ENCODE measurements at places on chromosomes 12 and 14. TPM values are rescaled to one million over a fixed set of nuclear protein-coding genes. Genes with fewer than 3 reads are reported as not detected.

DNA sequence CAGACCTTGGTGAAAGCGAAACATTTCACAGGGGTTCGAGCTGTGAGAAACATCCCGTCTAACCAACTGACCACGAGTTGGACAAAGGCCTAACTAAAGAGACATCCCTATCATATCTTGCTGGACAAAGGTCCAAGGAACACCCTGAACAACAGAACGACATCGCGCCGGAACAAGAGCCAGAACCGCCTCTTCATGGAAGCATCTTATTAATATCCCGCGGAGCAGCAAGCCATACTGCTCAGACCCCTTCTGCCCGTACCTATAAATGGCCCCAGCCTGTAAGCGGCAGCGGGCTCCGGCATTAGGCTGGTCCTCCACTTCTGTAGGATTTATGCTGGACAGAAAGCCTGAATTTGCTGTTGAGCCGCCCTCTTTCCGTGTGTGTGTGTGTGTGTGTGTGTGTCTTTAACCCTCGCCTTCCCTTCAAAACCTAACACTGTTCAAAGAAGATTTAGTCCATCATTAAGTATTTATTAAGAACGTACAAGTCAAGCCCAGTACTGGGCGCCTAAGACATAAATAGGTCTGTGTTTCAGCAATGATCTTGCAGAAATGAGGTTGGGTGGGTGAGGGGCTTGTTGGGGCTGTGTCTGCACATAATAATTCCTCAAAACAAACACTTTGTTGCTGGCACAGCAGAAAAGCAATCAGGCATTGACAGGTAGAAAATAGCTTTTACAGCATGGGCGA lies 1.9 kb downstream of the SLC6A15 start:
- peak; percentile 23 for DNase-seq

GRCh38 chr14:34224221-34224620 lies 237.8 kb downstream of the SPTSSA start:
- DNase-seq, result no peak

DNA sequence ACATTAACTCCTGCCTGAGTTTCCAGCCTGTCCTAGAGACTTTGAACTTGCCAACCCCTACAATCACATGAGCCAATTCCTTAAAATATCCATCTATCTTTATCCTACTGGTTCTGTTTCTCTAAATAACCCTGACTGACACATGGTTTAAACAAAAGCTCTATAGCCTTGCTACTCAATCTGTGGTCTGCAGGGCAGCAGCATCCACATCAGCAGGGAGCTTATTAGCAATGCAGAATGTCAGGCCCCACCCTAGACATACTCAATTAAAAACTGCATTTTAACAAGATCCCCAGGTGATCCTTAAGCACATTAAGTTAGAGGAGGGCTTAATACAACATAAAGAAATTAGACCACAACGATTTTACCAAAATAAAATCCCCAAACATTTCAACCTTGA lies 108.3 kb upstream of the CPSF6 start:
- no peak for DNase-seq

GRCh38 chr12:63419154-63419553 lies 249.1 kb downstream of the DPY19L2 start:
- DNase-seq, result no peak

- no peak for DNase-seq
Measured at GRCh38 chr12:34603382-34604035, 581.2 kb downstream of the ALG10 start.

- no peak for DNase-seq
Measured at GRCh38 chr14:103178521-103178920, 55.3 kb downstream of the TNFAIP2 start.

GRCh38 chr14:95910628-95911027 lies 34.0 kb downstream of the TUNAR start:
- no peak for DNase-seq

GRCh38 chr12:50579757-50580267 lies 75.0 kb downstream of the DIP2B start:
- DNase-seq, result no peak

DNA sequence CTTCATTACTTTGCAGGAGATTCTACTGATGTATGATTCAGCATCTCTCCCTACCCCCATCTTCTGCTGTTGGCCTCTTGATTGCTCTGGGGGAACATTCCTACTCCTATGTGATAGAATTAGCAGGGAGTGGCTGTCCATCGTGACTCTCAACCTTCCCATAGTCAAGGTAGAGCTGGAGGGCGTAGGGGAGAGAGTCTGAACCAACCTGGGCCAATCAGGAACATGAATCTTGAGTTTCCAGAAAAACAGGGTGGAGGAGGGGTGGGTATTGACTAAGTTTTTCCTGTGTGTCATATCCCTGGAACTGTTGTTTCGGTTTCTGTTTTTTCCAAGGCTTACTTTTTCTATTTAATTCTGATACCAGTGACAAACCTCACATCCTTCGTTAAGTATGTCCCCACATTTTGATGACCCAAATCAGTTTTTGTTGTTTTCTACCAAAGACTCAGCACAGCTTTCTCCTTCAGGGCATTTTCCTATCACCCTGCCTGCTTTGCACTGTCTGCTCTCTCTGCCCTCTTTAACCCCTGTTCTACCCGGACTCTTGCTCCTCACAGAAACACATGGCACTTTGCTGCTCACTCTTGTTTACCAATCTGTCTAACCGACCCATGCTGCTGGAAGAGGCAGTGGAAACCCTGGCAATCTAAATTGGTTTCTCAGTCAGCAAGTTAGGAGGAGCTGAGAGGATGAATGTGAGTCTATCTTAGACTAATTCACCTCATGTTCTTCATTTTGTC lies 1428.3 kb downstream of the AACS start:
- no peak for DNase-seq

GRCh38 chr12:91009319-91009950 lies 4.7 kb upstream of the EPYC start:
- no peak for DNase-seq

DNA sequence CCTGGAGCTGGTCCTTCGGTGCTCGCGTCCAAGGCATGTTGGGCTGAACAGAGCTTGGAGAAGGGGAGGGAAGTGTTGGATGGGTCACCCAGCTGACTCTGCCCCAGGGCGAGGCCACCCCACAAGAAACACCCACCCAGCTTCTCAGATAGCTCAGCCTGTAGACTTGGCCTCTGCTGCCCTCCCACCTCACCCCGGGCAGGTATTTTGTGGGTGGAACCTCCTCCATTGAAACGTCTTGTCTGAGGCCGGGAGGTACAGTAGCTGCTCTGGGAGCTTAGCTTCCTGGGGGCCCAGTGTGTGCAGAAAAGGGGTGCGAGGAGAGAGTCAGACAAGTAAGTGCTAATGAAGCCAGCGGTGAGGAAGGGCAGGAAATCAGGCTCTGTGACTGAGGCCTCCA lies 54.8 kb upstream of the TSPAN9 start:
- DNase-seq, result no peak

DNA sequence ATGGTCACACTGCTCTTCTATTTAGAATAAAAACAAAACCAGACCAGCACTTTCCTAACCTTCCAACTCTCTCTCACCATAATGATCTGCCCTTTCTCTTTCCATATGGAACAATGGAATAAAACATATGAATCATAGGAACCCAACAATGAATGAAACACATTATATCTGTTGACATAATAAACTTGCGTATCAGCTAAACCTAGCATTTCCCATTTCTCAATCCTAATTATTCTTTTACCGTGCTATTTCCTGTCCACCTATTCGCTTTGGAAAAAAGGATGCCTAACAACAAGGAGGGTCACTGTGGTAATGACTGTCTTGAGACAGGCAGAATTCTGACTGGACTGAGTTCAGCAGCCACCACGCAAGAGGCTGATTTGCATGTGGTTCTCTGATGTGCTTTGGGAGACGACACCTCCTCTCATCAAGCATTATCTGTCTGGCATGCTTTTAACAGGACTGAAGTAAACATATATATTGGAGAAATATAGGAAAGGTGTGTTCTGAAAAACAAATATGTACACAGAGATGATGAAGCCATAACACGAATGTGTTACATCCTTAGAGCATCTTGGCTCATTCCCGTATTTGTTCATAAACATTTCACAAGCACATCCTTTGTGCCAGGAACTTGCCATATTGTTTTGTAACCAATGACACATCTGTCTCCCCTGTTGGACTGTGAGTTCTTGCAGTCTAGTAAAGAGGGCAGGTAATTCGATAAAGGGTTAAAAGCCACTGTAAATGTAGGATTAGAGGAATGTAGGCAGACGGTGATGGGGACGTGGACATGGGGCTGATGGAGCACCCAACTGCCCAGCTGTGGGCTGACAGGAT lies 87.7 kb downstream of the PTPRB start:
- DNase-seq, result no peak

DNA sequence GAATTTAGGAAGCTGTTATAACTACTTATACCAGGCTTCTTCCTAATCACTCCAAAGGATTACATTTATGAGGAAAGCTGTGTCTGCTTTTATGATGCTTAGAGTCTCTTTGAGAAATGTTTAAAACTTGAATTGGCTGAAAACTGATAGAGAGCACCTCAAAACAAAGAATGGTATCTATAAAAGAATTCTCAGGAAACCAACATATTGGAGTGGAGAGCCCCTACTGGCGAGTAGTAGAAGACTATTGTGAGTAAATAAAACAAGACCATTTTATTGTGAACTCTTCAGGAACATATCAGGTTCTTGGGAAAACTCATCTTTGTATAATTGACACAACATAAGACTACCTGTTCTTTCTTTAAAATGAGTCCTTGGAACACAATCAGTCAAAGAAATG lies 578.6 kb downstream of the RERGL start:
- DNase-seq, result no peak

DNA sequence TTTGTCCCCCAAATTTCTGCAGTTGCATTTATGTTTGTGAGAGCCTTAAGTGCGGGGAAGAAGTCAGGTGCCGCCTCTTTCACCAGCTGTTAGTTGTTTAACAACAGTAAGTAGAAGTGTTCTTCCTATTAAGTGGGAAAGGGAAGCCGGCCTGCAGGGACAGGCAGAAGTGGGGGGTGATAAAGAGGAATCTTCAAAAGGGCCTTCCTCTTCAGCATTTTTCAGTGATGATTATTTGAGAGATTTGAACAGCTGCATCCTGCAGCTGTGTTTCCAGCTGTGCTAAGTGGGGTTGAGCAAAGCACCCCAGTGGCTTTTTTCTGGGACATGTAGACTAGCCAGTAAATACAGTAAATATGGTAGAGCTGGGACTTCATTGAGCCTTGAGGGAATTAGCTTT lies 32.1 kb upstream of the SLC38A1 start:
- no peak for DNase-seq

- no peak for DNase-seq
Measured at GRCh38 chr12:124608450-124608870, 41.0 kb upstream of the NCOR2 start.

DNA sequence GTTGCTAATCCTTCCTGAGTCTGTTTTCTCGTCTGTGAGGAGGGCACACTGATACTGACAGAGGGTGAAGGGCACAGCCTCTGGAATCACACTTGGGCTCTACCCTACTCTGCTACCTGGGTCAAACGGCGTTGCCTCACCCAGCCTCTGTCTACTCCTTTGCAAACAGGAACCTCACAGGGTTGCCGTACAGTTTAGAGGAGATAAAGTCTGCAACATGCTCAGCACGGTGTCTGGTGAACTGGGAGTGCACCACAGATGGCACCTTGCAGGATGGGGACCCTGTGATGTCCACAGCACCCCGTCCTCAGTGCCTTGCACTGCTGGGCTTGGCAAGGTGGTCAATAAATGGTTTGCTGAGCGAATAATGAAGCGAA lies 38.3 kb downstream of the TESC start:
- DNase-seq, result no peak

GRCh38 chr12:122368361-122369073 lies 54.0 kb downstream of the CLIP1 start:
- DNase-seq, result no peak

DNA sequence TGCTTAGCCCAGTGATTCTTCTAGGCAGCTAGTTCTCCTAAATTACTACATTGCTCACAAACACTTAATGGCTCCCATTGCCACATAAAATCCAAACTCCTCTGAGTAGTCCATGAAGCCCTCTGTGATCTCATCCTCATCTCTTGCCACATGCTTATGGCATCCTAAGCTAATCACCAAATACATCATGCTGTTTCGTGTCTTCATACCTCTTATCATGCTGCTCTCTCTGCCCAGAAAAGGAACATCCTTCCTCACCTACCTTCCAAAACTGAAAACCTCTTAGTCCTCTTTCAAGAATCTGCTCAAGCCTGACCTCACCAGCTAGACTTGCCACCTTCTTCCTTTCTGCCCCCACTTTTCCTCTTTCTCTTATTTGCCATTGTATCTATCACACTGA lies 108.5 kb downstream of the DUSP6 start:
- no peak for DNase-seq

- DNase-seq, result no peak
Measured at GRCh38 chr12:76720068-76720467, 43.8 kb upstream of the ZDHHC17 start.

GRCh38 chr12:115619889-115620288 lies 657.6 kb downstream of the MED13L start:
- DNase-seq, result no peak

DNA sequence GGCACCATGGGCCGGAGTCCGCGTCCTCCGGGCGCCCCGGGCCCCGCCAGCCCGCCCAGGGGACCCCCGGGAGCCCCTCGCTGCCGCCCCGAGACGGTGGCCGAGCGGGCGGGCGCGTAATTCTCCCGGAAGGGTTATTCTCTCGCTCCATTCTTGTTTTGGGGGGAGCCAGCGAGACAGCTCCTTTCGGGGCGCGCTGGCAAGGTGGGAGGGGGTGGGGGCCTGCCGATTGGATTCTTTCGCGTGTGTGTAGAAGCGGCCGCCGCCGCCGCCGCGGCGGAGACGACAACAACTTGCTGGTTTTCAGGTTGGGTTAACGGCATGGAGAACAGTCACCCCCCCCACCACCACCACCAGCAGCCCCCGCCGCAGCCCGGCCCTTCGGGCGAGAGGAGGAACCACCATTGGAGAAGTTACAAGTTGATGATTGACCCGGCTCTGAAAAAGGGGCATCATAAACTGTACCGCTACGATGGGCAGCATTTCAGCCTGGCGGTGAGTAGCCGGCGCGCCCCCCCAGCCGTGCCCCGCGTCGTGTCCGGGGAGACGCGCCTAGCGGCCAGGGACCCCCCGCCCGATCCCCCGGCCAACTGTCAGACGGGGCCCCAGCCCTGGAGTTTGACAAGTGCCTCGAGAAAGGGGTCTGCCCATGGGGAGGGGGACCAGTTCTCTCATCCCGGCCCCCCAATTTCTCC lies 755 bp downstream of the SETD1B start:
- DNase-seq, result peak; percentile 56

DNA sequence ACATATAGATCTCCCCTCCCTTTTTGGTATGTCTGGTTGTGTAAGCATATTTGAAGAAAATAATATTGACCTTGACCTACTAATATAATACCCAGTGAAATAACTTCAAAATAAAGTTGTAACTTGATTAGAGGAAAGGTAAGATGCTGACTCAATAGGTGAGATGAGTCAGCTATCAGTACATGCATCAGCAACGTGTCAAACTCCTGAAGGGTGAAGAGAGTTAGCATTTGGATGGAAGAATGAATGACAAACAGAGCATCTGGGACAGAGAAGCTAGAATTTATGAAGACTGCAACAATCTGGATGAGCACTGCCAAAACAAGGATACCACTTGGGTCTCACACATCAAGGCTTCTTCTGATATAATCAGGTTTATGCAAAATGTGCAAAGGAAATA lies 74.9 kb downstream of the PPP2R5E start:
- DNase-seq, result no peak

- DNase-seq, result no peak
Measured at GRCh38 chr14:92747701-92748258, 647 bp downstream of the LGMN start.

Gene MDGA2
- total RNA-seq, result 0.17 TPM

Gene SCNN1A
- 7.7 TPM for total RNA-seq

Gene PABPN1
- 65.6 TPM for total RNA-seq

Gene ARHGEF25
- total RNA-seq, result 1.1 TPM

Gene POTEG
- total RNA-seq, result not detected

Gene PPP1R1A
- total RNA-seq, result 63.5 TPM

Gene TAS2R7
- total RNA-seq, result not detected

Gene FAR2
- total RNA-seq, result 1.4 TPM

Gene CCDC175
- not detected for total RNA-seq
